ENCODE measurements at places on chromosomes 13 and 19.

GRCh38 chr13:82661126-82661525 is 1221.1 kb downstream of the SLITRK1 start:
- no peak for DNase-seq

GRCh38 chr19:55526216-55527196 is 10.4 kb downstream of the SBK2 start:
- no peak for DNase-seq

DNA sequence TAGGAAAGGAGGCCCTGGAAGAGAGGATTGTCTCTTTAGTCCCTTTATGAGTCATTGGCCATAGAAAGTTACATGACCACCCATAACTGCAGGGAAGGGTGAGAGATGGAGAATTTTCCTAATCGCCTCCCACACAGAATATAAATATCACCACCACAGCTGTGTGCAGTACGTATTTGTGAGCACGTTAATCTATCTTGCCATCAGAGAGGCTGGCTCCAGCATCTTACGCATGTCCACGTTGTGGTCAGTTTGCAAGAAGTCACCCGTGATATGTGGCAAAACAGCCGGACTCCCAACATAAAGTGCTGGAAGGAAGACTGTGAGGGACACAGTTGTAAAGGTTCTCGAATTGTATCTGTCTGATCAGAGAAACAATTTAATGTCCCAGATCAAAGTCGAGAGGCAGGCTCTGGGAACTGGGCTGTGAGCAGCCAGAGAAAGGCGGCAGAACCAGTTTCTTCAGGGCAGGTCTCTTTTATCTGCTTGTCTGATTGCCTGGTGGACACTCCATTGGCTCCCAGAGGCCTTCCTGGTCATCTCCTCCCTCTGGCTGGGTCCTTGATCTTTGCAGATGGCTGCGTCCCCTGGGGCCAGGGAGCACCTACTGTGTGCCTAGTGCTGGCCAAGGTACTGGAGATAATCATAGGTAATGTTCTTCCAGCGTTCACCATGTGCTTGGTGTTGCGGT is 74.9 kb downstream of the SIPA1L3 start:
- no peak for DNase-seq

DNA sequence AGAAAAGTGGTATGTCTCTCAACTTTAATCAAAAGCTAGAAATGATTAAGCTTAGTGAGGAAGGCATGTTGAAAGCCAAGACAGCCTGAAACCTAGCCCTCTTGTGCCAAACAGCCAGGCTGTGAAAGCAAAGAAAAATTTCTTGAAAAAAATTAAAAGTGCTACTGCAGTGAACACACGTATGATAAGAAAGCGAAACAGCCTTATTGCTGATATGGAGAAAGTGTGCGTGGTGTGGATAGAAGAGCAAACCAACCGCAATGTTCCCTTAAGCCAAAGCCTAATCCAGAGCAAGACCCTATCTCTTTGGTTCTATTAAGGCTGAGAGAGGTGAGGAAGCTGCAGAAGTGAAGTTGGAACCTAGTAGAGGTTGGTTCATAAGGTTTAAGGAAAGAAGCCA is 96.4 kb downstream of the ZDHHC20 start:
- no peak for DNase-seq

GRCh38 chr19:28880735-28881401 is 332.1 kb downstream of the UQCRFS1 start:
- no peak for DNase-seq

All from 8988T (cell line).